ENCODE measurements at places on chromosomes 3 and 15.

GRCh38 chr15:75669191-75669878, 21.6 kb downstream of the SNX33 start:
- DNase-seq: no peak

DNA sequence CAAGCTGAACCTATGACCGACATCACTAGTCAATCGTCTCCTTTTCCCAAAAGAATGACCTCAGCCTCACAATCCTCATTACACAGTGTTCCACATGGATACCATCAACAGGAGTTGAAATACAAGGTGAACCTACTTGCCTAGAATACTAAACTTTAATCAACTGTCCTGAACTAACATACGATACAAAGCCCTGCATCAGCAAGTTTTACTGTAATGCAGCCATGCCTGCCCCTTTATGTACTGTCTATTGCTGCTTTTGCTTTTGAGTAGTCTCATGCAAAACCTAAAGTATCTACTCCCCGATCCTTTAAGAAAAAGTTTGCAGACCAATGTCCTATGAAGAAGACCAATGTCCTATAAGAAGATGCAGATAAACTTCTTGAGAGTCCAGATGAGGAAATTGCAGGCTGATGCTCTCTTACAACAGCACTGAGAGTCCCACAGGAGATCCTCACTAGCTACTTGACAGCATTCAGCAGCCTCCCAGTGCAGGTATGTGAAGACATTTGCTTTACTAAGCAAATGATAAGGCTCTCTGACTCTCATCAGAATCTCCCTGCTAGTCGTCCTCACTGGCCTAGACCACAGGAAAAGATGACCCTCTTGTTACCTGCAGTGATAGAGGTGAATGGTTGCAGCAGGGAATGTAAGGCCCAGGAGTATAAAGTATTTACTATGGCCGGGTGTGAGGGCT, 23.6 kb downstream of the SUCLG2 start:
- DNase-seq: no peak

DNA sequence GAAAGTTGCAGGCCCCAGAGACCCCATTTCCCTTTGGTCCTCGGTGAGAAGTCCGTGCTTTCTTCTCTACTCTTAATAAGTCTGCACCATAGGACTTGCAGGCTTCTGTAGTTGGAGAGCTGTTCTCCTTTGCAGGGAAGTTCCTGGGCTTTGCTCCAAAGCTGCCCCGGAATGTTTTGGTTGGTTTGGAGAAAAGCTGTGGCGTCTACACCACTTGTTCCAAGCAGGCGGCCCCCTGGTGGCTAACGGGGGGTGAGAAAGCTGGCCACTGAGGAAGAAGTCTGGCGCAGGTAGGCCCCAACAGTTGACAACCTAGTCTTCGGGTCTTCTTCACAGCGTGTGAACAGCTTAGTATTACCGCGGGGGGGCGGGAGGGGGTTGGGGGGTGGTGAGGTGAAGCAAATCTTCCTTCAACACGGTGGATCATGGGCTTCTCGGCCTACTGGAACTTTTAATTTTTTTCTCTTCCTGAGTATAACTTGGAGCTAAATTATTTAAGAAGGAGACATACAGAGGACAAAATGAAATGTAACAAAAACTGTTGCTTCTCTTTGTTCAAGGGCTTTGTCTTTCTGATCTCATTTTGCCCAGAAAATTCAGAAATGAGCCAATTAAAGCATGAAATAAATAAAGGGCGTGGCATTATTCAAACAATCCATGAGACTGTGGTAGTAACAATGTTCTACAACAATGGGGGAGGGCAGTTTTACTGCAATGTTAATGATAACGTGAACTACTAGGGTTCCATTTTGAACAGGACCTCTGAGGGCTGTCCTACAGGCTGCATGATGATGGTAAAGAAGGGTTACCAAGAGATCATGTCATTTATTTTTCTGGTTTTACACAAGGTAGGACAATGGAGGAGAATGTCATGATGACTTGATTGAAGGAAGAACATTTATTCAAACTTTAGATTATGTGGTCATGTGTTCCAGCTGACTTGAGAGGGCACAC, 2.2 kb upstream of the THRB start:
- DNase-seq: no peak

- DNase-seq: no peak
Measured at GRCh38 chr15:34650177-34650576, 66.7 kb upstream of the GOLGA8B start.

GRCh38 chr3:57917601-57918000, 90.6 kb upstream of the FLNB start:
- DNase-seq: no peak

GRCh38 chr3:78154521-78155186, 1114.8 kb downstream of the ROBO2 start:
- DNase-seq: no peak

DNA sequence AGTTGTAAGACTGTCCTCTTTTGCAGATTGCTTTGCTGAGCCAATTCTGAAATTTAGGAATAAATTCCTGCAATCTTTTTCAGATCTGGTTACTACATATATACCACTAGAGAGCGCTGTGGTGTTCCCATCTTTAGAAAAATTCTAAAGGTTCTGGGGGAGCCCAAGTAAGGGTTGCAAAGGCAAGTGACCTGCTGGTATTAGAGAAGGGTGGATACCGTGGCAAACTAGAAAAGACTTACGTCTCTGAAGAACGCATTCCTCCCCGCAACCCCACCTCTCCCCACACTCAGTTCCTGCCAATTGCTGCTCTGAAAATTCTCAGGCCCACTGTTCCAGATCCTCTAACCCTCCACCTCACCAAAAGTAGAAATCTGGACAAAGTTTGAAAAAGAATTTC, 48.5 kb downstream of the EFHB start:
- DNase-seq: no peak

DNA sequence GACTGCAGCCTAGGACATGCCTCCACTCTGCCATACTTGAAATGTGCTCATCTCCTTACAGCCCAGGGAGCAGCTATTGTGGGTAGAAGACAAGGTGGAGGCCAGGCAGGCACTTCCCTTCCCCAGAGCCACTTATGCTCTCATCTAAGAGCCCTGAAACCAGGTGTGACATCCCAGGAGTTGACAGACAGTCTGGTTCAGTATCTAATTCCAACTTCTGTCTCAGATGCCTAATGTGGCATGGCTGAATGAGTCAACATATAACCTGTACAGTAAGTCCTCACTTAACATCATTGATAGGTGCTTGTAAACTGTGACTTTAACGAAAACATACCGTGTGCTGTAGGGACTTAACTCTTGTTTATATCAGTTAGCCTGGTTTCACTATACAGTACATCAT, 1.2 kb upstream of the CAPN3 start:
- no peak for DNase-seq

GRCh38 chr15:39336926-39337325, 244.0 kb upstream of the THBS1 start:
- DNase-seq: no peak

DNA sequence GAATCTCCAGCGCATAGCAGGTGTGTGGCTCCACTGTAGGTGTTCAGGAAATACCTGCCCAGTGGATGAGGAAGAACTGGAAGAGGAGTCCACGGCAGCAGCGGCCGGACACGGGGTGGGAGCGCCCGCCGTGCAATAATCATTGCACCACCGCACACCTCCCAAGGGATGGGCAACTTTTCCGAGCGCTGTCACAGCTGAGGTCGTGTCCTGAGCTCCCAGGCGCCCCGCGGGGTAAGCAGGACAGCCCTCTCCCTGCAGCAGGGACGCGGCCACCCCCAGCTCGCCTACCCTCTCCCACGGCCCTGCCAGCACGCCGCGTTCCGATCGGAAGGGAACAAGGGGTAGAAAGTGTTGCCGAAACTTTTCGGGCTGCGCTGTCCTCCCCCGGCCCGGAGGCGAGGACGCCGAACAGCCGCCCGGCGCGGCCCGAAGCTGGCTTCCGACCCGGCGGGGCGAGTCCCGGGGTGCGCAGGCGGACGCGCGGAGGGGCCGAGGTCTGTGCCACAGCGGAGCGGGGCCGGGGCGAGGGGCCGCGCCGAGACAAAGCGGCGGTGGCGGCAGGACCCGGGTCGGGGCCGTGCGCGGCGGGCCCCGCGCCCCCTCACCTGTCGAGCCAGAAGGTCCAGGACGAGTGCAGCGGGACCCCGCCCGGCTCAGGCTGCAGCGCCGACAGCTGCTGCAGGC, 475 bp downstream of the EIF4E3 start:
- DNase-seq: no peak

DNA sequence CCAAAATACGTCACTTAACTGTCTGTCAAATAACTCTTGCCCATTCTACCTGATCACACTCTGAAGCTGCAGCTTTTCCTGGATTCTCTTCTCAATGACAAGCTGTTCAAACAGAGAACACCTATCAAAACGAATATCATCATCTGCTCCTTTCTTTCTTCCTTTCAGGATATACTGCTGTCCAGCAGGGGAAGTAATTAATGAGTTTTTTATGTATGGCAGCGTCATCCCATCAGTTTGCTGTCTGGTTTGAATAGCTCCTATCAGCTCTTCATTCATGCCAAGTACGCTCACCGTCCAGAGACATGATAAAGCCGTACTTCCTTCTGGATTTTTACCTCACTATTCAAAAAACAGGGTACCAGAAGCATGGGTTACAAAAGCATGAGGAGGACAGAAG, at the start of gene CHRM5:
TSS of gene CHRM5 (plus strand) at position 274 of the 400 bp plus-strand sequence. CDS start 94,221 bp downstream, outside the sequence.
- DNase-seq: no peak

DNA sequence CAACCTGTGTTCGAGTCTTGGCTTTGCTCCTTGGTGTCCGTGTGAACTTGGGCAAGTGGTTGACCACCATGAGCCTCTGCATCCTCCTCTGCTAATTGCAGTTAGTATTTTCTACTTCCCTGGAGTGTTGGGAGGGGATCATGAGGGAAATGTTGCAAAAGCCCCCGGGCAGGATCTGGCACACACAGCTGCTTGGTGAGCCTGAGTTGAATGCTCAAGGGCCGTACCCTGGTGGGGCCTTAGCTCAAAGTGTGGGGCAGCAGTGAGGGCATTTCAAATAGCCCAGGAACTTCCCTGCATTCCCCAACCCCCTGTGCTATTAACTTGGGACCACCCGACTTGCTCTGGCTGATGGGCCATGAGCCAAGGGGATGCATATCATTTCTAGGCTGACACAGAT, 94.9 kb upstream of the SLC6A11 start:
- DNase-seq: no peak

- no peak for DNase-seq
Measured at GRCh38 chr3:137052298-137052697, 94.5 kb downstream of the IL20RB start.

DNA sequence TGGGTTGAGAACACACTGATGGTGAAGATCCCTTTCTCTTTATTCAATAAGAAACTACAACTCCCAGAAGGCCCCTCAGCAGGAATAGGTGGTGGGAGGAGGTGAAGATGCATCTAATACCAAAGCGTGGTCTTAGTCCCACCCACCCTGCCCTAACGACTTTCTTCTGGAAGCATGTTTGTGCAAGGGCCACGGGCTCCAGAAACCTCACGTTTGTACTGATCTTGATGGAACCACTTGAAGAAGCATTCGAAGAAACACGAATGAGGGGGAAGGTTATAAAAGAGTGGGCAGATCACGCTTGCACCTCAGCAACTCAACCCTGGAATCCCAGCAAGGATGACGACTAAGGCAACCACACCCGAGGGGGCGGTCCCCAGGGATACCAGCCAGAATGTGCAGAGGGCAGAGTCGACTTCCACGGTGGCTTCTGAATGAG, 10.6 kb upstream of the SLC25A36 start:
- DNase-seq: no peak

GRCh38 chr3:178538056-178538455, 1.8 kb downstream of the KCNMB2 start:
- no peak for DNase-seq

DNA sequence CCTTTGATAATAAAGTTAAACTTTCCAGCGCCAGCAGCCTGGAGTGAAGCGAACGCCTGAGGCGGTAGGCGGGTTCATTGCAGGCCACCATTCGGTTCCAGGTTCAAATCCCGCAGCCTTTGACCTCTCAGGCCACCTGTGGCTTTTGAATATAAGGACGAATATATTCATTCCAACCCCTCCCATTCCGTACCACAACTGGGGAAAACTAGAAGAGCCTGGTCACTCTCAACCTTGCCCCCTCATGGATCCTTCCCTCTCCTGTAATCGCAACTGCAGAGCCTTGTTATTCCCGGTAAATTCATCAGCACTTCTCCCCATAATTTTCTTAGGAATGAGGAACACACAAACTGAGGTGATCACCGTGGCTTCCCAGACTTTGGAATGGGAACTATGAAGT, 35.2 kb downstream of the ZIC4 start:
- DNase-seq: no peak

DNA sequence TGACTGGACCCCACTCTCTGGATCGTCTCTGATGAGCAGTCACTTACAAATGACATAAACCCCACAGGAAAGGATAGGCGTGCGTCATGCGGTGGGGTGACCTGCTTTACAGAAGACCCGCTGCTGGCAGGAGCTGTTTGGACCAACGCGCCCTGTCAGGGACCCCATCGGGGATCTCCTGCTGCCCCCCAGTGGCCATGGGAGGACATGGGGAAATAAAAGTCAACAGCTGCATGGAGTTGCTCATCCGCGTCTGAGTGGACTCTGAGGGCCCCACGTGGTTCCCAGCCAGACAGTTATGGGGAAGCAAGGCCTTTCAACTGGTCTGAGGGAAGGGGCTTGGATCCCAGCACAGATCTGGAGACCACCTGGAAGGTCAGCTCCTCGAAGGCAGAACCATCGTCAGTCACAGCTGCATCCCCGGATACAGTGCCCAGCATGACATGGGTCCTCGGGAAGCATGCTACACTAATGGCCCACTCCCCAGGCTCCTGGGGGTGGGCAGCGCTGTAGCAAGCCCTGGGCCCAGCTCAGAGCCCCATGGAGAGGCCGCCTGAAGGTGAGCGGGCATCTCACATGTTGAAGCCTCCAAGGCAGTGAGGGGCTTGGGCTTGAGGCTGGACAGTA, 32.1 kb downstream of the PTH1R start:
- DNase-seq: peak; percentile 53

DNA sequence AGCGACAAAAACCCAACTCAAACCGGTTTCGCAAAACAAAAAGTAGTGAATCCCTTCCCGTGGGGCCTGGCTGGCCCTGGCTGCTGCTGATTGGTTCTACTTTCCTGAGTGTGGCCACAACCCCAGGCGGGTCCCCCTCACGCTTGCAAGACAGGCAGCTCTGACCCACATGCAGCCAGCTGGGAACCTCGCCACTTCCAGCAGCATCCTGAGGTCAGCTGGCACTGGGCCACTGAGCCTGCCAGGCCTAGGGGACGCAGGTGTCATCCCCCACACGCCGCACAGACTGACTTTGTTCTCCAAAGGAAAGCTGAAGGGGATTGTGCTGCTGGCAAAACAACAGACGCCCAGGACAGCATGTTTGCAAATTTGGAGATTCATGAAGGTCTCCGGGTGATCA, 111.1 kb downstream of the TPRA1 start:
- DNase-seq: no peak

- no peak for DNase-seq
Measured at GRCh38 chr3:133479401-133479800, 79.5 kb downstream of the BFSP2 start.

DNA sequence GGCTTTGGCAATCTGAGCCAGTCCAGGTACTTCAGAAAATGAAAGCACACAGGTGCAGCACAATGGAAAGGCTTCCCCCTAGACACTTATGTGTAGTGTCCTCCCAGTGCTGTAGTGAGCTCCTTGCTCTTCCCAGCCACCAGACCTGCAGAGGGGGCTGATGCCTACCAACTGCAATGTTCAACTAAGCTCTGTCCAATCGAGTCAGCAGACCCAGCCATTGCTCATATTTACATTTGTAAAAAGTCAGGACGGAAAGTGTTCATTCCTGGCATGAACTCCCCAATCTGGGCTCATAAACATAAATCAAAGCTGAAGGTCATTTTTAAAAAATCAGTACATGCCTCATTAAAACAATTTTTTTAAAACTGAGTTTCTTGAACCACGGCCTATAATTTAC, 73.0 kb downstream of the FOXP1 start:
- no peak for DNase-seq

All from stimulated activated CD8-positive, alpha-beta memory T cell treated with anti-CD3 and anti-CD28 coated beads, Interleukin-7, amount 100 ng/mL, for 1 hour (primary cell).